Neural cell (in vitro differentiated cells): ENCODE measurements at places on chromosomes 7 and 10. TPM values are rescaled to one million over a fixed set of nuclear protein-coding genes. Genes with fewer than 3 reads are reported as not detected.

The PNLIPRP3 gene
- polyA plus RNA-seq = not detected in 2 replicates

The TFPI2 gene
- polyA plus RNA-seq = 0.78 TPM in 1 of 2 replicates, not detected in the other

The FBXL13 gene
- 0.57 and 1.7 TPM in 2 replicates for polyA plus RNA-seq

The NOD1 gene
- 0.43 and 1.9 TPM in 2 replicates for polyA plus RNA-seq

The PKD2L1 gene
- polyA plus RNA-seq = not detected in 2 replicates
